NCI-H2029 treated with DMSO at 0.1 percent for 48 hours (cell line): ENCODE measurements at places on chromosomes 6 and 20.

DNA sequence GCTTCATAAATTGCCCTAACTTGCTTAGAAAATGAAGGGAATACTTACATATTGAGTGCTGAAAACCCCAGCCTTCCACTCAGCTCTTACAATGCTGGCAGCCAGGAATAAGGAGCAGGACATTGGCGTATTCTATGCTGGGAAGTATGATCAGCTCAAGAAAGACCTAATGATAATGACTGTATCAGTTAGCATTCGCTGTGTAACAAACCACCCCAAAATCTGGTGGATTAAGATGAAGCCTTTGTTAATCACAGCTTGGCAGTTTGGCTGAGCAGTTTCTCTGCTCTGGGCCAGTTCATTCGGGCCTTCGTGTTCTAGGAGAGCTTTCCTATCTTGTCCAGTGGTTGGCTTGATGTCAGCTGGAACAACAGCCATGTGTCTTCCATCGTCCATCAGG, 33.4 kb upstream of the TUBB2A start:
- no peak for DNase-seq

- DNase-seq: no peak
Observed at GRCh38 chr6:140385679-140386078, 1011.2 kb upstream of the CITED2 start.

DNA sequence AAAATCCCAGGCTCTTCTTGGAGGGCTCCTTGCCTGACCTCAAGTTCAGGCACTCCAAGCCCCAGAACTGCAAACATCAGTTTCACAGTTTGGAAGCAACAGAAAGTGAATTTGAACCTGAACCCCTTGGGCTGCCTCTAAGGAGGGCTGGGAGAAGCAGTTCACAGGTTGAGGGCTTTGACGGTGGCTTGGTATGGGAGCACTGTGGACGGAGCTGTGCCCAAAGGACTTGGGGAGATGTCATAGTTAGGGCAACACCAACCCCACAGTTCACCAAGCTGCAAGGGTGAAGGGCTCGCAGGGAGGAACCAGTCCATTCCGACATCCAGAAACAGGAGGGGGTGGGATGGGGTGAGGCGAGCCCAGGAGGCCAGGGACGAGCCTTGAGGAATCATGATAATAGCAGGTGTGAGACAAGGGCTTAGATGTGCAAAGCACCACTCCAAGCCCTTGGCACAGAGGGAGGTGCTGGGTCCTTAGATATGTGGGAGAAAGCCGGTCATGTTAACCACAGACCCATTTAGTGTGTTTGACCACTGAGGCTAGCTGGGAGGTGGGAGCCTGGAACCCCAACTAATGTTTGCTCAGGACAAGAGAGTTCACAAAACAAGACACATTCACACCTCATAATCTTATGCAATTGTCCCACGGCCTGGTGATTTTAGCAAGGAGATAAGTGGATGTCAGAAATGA, 4.3 kb downstream of the CEBPB start:
- DNase-seq: no peak

GRCh38 chr6:158707120-158707820, 57.4 kb downstream of the SYTL3 start:
- no peak for DNase-seq

DNA sequence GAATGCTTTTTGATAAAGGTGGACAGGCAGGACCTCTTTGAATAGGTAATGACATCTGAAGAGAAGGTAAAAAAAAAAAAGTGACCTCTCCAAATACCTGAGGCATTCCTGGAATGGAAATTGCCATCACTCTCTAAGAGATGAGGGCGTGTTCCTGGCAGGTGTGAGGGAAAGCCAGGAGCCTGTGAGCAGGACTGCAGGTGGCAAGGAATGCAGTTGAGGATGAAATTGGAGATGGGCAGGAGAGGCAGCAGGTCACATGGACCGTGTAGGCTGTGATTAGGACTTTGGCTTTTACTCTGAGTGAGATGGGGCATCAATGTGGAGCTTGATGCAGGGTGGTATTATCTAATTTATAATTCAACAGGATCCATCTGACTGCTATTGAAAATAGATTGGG, 227.4 kb downstream of the LRFN2 start:
- peak; percentile 85 for DNase-seq

GRCh38 chr6:77231438-77232305, 231.6 kb downstream of the HTR1B start:
- no peak for DNase-seq

- DNase-seq: no peak
Observed at GRCh38 chr20:57690525-57690924, 19.3 kb downstream of the PMEPA1 start.

- no peak for DNase-seq
Observed at GRCh38 chr6:5090603-5091002, 5.5 kb downstream of the PPP1R3G start.

DNA sequence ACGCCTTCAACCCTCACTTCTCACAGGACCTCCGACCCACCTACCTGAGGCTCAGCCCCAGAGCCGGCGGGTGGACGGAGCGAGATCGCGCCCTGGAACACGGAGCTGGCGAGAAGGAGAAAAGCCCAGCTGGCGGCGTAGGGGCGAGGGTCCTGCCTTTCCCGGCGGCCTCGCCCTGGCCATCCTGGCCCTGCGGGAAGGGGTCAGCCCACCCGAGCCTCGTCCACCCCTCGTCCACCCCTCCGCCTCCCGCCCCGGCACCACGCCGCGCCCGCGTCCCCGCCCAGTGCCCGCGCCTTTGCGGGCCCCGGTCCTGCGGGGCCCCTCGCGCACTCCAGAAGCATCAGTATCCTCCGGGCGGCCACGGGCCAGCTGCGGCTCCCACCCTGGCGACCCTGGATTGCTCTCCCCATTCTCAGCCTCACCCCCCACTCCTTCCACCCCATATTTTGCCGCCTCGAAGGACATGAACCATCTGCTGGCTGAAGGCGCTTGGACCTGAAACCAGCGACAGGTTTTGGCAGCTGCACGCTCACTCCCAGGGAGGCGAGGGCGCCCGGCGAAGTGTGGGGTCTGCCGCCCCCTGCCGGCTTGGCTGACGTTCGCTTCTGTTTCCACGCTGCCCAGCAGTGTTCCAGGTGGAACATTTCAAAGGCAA, 65.1 kb downstream of the PLG start:
- no peak for DNase-seq

DNA sequence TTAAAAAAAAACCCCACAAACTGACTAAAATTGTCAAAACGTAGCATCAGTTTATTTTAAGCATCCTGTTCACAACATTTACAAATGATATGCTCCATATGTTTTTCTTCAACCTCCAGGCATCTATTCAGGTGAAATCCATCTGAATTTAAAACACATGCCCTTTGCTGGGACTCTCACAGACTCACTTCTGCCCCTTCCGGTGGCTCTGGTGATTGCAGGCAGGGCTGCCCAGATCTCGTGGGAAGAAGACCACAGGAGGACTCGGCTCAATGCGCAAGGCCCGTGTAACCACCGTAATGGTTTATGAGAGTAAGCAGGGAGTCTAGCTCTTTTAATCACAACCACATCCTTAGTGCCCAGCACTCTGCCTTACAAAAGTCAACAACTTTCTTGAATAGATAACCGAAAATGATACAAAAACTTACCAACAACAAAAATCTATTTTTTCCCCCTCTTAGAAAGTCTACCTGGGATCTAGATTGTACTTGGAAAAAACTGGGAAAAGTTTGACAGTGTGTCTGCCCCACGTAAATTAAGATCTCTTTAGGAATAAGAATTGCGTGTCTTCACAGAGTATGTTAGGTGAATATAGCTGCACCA, 139.1 kb downstream of the KIF16B start:
- DNase-seq: no peak

GRCh38 chr6:67450641-67451040, 1184.4 kb upstream of the ADGRB3 start:
- DNase-seq: no peak

- no peak for DNase-seq
Observed at GRCh38 chr6:113048741-113049140, 701.6 kb downstream of the RFPL4B start.

- DNase-seq: peak; percentile 7
Observed at GRCh38 chr20:37615340-37616109, 78.3 kb upstream of the CTNNBL1 start.

DNA sequence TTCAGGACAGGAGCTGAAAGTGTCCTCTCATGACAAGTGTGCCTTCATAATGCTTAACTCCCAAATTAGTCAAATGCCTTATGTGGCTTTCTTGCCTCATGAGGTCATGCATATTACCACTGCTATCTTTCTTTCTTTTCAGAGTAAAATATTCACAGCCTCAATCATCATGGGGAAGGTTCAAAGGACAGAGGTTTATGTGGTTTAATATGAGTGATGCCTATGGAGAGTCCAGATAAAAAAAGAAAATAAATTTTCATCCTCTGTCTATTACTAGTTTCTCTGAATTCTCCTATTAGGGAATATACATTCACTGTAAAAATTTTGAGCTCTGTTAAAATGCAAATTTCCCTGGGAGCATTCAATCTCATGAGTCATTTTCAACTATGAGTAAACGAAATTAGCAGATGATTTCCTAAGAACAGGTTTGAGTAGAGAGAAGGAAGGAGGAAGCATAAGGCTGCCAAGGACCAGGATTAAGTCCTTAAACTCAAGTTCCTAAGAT, 396.9 kb upstream of the ADGRB3 start:
- no peak for DNase-seq

GRCh38 chr20:63497138-63497945, 1.5 kb downstream of the EEF1A2 start:
- DNase-seq: no peak

DNA sequence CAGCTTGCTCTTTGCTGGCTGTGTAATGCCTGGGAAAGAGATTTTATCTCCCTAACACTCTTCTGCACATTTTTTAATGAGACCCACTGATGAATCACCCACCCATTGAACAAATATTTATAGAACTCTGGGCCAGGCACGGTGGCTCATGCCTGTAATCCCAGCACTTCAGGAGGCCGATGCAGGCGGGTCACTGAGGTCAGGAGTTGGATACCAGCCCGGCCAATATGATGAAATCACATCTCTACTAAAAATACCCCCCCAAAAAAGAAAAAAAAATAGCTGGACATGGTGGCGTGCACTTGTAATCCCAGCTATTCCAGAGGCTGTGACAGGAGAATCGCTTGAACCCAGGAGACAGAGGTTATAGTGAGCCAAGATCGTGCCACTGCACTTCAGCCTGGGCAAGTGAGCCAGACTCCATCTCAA, 82.1 kb upstream of the SIRPA start:
- DNase-seq: no peak

GRCh38 chr6:150991487-150991886, 126.0 kb downstream of the MTHFD1L start:
- no peak for DNase-seq

DNA sequence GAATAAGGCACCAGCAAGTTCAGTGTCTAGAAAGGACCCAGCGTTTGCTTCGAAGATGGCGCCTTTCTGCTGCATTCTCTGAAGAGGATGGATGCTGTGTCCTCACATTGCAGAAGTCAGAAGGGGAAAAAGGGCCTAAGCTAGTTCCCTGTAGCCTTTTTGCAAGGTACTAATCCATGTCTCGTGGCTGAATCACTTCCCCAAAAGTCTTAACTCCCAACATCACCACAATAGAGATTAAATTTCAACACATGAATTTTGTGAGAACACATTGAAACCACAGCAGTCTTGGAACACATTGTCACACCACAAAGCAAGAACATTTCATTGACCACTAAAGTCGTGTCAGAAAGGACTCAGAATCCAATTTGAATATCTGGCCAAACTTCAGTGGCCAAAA, 42.1 kb downstream of the KLHL31 start:
- DNase-seq: peak; percentile 38

DNA sequence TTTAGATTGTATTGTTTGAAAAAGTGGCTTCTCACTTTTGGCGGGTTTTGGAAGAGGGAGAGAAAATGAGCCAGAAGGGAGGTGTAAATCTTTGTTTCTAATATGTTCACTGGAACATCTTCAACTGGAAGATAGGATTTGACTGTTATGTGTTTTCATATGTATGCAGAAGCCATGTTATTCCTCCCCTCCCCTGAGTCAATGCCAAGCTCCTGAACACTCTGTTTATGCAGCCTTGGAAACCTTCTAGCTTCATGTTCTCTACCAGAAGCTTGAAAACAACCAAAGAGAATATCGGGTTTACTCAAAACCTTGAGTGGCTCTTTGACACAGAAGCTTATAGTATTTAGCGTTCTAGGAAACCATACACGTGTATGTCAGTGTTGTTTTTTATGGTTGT, 279.1 kb downstream of the PRL start:
- peak; percentile 50 for DNase-seq

GRCh38 chr20:37382482-37383120, 36.7 kb downstream of the SRC start:
- no peak for DNase-seq

DNA sequence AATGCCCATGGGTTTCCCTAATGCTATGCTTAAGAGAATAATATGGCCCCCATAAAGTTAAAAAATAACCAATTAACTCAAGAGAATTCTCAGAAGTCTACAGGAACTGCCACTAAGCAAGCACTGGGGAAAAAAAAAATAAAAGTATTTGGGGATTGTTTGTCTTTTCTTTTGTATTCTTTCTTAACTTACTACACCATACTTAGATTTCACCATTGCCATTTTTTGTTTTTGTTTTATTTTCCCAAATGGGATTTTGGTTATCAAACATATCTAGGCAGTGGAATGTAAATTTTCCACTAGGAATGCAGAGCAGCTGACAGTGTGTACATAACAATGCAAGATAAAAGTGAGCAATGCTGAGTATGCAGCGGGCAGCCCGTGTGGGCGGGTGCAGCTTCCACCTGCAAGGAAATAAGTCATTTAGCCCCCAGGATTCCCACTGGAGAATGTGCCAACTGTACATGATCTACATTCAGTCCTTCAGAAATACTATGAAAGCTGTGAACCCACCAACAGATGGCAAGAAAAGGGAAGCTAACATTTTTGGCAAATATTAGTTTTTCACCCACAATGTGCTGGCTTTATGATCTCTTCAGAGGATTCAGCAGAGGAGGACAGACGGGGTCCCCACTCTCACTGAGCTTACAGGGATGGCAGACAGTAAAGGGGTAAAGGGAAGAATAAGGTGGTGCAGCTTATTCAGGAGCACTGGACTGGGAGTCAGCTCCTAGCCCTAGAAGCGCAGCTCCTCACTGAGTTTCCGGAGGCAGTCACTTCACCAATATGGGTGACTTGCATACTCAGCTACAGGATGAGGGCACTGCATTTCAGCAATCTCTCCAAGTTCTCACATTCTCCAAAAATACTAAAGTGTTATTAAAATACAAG, 44.4 kb downstream of the DCDC2 start:
- DNase-seq: no peak
